ENCODE measurements at places on chromosomes 5 and 9. TPM values are rescaled to one million over a fixed set of nuclear protein-coding genes. Genes with fewer than 3 reads are reported as not detected.

The DIRAS2 gene
- not detected for total RNA-seq

The DDX4 gene
- total RNA-seq, result not detected

The CYLC2 gene
- not detected for total RNA-seq

The LIX1 gene
- total RNA-seq, result not detected

The CDC25C gene
- 29.4 TPM for total RNA-seq

The PDGFRB gene
- total RNA-seq, result 84.2 TPM

The RECK gene
- 7.4 TPM for total RNA-seq

The SLC6A7 gene
- not detected for total RNA-seq

The SHC3 gene
- 3.9 TPM for total RNA-seq

The SLC6A19 gene
- not detected for total RNA-seq

The PCDHGB6 gene
- 1.3 TPM for total RNA-seq

The LEAP2 gene
- 0.34 TPM for total RNA-seq

The C9orf85 gene
- 5.8 TPM for total RNA-seq

The CDO1 gene
- 19.0 TPM for total RNA-seq

The LHX3 gene
- not detected for total RNA-seq

The FCN1 gene
- total RNA-seq, result not detected

The CCDC107 gene
- 15.0 TPM for total RNA-seq

The FABP6 gene
- total RNA-seq, result not detected

The CCDC69 gene
- 2.1 TPM for total RNA-seq

The RANBP6 gene
- total RNA-seq, result 19.5 TPM

The ANKRD33B gene
- total RNA-seq, result 3.7 TPM

The NPDC1 gene
- total RNA-seq, result 19.6 TPM

The FOXI1 gene
- not detected for total RNA-seq

The SCGB3A2 gene
- not detected for total RNA-seq

The PTPRD gene
- total RNA-seq, result 1.3 TPM

The NFIB gene
- total RNA-seq, result 14.1 TPM

The CCDC152 gene
- total RNA-seq, result 4.0 TPM

The PDE8B gene
- total RNA-seq, result 0.15 TPM

The AHRR gene
- 10.6 TPM for total RNA-seq

The C5orf34 gene
- total RNA-seq, result 7.6 TPM

The BAAT gene
- total RNA-seq, result under 0.01 TPM

The BNC2 gene
- 23.9 TPM for total RNA-seq

The PCDHB9 gene
- total RNA-seq, result not detected

Data from bronchus fibroblast of lung (primary cell).